ENCODE measurements at places on chromosomes 2 and 18.

- DNase-seq: no peak
Observed at GRCh38 chr2:214569419-214570035, 158.7 kb downstream of the VWC2L start.

- DNase-seq: peak; percentile 92
Observed at GRCh38 chr18:35983818-35984217, 11.3 kb downstream of the RMP24 start.

GRCh38 chr2:209383212-209383611 lies 40.6 kb upstream of the MAP2 start:
- DNase-seq: peak; percentile 22

GRCh38 chr2:28748941-28749340 lies 2.7 kb upstream of the PPP1CB start:
- DNase-seq: no peak

DNA sequence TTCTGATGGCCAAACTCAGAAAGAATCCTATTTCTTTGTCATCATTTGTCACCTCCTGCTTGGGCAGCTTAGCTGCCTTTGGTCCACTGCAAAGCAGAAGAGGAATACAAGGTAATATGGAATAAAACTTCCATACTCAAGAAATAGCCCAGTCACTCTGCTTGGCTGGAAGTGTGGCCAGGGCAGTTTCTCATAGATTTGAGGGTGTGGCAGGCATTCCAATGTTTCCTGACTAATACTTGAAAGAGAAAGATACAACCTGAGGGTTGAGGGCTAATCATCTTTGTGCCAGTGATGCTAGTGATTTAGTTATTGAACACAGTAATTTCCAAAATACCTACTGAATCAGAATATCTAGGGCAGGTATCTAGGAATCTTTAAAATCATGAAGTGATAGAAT lies 83.1 kb downstream of the FAM161A start:
- no peak for DNase-seq

GRCh38 chr2:147150241-147150635 lies 694.6 kb upstream of the ACVR2A start:
- DNase-seq: peak; percentile 9

- DNase-seq: no peak
Observed at GRCh38 chr18:22556222-22557167, 138.8 kb upstream of the CTAGE1 start.

Data from fibroblast of skin of scalp (primary cell).